AG08395 (cell line): ENCODE measurements at places on chromosomes 12 and 14.

GRCh38 chr14:89237921-89238529 lies 179.0 kb downstream of the FOXN3 start:
- peak; percentile 31 for DNase-seq

DNA sequence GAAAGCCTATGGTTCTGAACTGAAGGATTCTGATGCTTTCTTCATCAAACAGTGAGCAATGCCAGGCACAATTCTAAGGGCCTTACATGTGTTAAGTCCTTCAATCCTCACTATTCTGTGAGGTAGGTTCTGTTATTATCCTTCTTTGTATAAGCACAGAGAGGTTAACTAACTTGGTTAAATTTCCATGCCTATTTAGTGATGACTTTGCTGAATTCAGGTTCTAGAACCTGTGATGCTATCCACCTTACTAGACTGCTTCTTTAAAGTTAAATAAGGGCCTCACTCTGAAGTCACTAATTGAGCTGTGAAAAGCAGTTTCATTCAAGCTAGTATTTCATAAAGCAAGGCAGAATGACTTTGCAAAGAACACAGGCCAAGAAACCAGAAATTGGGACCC lies 138.9 kb upstream of the PARP11 start:
- DNase-seq = no peak

GRCh38 chr14:72291908-72292688 lies 359.9 kb downstream of the RGS6 start:
- peak; percentile 7 for DNase-seq

DNA sequence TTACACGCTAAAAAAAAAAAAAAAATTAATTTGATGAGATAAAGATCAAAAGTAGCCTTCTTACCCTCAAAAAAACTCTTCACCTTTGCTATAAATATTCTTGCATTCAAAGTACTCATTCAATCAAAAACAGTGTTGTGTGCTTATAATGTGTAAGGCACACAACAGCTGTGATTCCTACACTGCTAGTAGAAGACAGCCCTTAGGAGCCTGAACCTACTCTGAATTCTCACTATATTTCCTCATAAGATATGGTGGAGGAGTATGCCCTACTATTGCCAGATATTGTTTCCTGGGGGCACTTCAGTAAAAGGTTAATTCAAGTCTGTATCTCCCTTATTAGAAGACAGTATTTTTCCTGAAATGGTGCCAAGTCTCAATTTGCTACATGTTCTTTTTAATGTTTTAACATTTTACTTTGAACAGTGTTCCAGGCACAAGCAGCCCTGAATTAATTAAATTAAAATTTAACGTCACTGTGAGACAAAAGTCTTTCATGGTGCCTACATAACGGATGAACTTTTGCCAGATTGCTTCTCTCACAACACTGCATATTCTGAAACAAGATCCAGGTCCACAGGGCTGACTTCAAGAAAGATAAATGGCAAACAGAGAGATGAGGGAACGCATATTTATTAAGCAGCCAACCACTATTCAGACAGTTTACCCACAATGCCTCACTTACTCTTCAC lies 19.3 kb downstream of the PPP2R5E start:
- no peak for DNase-seq

DNA sequence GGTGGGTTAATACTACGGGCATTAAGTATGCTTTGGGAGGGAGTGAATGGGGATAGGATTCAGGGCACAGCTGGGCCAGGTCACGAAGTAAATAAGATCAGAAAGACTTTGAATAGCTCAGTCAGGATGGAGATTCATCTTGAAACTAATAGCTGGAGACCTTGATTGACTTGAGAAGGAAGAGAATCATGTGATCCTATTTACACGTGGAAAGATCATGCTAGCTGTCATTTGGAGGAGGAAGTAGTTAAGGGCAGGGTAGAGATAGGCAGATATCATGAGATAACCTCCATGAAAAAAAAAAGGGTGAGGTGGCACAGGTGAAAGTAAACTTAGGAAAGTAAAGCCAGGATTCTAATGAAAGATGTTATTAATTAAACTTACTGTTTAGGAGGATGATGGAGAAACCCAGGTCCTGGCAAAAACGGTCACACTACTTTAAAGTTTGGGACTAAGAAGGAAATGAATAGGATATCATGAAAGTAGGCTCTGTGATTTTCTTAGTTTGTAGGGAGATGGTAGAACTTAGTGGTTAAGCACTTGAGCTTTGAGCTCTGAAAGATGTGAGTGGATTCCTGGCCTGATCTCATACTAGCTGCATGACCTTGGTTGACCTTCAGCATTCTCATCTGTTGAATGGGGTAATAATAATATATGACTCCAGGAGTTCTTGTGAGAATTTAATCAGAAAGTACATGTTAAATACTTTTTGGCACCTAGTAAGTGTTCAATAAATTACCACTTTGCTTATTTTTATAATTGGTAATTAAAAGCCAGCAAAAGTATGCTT lies 439.0 kb downstream of the NRXN3 start:
- no peak for DNase-seq

- DNase-seq = no peak
Observed at GRCh38 chr12:28574746-28575592, 384.7 kb downstream of the CCDC91 start.

DNA sequence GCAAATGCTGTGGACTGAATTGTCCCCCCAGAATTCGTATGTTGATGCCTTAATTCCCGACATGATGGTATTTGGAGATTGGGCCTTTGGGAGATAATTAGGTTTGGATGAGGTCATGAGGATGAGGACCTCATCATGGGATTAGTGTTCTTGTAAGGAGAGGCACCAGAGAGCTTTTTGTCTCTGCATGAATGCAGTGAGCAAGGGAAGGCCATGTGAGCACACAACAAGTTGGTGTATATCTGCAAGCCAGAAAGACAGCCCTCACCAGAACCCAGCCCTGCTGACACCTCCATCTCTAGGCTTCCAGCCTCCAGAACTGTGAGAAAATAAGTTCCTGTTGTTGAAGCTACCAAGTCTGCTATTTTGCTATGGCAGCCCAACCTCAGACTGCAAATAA lies 51.9 kb upstream of the SMCO2 start:
- no peak for DNase-seq

DNA sequence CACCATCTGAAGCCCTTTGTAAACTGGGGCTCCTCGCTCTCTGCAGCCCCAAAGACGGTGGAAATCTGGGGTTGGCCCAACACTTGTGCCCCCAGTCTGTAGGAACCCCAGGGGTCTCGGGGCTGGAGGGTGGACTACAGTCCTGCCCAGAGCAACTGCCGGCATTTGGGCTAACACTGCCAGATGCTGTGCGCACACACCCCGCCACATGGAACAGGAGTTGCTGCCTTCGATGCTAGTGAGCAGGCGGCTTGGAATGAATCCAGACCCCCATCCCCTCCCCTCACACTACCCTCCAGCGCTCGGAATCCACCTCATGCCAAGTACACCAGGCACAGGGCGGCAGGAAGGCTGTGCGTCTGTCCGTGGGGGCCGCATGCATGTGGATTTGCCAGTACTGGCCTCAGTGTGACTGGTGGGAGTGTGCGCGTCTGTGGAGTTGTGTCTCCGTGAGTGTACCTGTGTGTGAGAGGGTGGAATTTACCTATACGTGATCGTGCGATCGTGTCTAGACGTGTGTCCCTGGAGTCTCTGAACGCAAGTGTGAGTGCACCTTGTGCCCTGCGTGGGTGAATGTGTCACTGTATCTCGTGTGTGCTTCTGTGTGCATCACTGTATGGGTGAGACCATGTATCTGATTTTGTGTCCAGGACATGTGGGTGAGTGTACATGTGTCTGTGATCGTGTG lies 5.1 kb downstream of the LHX5 start:
- DNase-seq = no peak

GRCh38 chr12:52239767-52240166 lies 6.7 kb downstream of the KRT7 start:
- DNase-seq = no peak

- DNase-seq = no peak
Observed at GRCh38 chr12:32780071-32780470, 24.4 kb upstream of the YARS2 start.

DNA sequence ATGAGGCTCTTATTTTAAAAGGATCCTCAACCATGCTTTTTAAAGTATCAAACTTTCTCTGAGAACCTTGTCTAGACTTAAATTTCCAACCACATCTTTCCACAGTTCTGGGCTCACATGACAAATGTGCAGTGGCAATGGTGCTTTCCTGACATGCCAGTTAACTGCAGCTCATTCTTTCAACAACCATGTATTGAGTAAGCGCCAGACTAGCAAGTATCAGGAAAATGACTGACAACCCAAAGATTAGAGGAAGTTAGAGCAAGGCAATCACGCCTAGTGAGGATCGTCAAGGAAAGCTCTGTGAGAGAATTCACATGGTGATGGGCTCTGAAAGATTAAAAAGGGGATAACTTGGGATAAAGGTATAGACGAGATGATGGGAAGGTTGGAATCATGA lies 35.8 kb downstream of the FLVCR2 start:
- no peak for DNase-seq

GRCh38 chr14:102775855-102776760 lies 1.1 kb upstream of the TRAF3 start:
- DNase-seq = peak; percentile 75

DNA sequence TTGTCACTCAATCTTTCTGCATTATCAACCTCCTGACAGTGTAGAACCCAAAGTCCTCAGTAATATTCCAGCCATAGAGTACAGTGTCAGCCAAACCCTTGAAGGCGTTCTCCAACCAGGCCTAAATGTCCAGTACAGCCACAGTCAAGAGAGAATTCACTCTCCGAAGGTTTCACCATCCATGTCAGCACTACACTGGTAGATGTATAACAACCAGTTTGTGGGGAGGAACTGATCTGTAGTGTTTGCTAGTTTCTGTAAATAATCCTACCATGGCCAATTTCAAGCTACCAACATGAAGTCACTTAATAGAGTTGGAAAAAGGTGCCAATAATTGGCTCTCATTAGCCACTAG lies 456 bp upstream of the MDP1 start:
- DNase-seq = no peak

DNA sequence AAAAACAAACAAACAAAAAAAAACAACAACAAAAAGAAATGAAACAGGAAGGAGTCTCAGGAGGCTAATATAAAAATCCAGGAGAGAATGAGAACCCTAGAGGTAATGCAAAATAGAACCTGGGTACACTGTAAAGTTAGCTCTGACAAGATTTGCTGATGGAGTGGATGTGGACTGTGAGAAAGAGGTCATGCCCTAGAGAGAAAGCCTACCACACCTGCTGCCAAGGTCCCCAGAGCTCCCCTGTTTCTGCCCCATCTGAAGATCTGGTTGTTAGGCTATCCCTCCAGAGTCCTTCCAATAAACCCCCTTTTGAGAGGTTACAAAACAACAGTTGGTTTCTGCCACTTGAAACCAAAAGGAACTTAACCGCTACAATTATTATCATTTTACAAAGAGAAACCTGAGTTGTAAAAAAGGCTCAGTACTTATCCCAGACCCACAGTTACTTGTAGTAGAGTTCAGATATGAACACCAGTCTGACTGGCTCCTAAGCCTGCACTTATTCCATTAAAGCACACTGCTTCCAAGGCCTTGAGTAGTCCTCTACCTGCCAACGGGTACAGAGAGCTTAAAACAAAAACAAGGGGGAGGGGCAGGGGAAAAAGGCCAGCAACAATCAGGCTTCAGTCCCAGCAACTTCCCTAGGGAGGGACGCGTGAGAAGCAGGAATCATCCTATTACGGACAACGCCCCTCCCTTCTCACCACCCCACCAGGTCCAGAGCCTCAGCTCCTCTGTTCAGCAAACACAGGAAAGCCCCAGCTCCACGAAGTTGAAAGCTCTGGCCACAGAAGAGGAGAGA lies 27.7 kb downstream of the PPP1R13B start:
- DNase-seq = peak; percentile 41

DNA sequence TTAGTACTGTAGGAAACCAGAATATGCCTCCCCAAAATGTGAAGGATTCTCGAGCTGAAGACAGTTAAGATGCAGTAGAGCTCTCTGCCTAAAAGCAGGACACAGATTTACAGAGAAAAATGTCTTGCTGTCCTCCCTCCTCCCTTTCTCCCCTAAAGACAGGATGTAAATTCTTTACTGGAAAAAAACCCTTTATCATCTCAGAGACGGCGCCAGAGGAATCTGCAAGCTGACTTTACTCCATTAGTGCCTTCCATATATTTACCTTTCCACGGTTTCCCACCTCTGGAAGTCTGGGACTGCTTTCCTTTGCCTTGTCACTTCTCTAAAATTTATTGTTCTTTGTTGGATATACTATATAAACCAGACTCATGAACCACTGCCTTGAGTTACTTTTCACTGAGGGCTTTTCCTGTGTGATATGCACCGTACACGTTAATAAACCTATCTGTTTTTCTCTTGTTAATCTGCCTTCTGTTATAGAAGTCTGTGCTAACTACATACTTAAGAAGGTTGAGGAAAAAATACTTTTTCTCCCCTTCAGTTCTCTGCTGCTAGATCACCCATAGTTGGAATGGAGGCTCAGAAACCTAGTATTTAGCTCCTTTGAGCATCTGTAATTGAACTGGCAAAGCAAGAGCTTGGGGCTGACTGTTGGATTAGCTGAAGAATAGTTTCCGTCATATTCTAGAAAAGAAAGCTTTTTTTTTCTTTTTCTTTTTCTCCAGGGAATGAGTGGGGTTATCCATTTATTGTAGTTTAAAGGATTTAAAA lies 99.9 kb downstream of the RAD51B start:
- no peak for DNase-seq

DNA sequence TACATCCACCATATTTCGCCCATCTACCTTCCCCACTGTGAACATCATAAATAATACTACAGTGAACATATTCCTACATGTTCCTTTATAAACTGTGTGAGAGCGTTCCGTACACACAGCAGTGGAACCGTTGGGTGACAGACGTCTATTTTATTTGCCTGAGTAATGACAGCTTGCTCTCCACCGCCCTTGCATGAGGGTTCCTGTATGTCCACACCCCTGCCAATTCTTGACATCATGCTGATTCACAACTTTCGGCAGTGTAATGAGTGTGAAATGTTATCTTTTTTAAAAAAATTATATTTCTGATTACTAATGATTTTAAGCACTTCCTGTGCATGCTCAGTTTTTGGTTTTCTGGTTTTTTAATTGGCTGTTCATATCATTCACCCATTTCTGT lies 4.3 kb upstream of the RAD52 start:
- peak; percentile 9 for DNase-seq

DNA sequence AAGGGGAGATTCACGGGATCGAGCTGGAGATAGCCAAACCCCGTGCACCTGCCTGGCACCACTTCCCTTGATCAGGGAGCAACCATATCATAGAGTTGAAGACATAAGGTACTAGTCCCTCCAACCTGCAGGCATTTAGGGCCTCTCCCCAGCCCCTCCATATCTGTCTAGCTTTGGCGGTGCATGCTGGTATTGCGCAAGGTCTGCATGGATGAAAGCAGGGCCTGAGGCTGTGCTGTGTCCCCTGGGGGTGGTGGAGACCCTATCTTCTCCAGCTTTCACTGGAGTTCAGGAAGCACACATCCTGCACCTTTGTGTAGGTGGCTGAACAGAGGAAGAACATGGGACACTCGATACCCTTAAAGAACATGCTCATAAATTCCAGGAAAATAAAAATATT lies 46.9 kb downstream of the KCTD10 start:
- DNase-seq = no peak

- DNase-seq = no peak
Observed at GRCh38 chr12:24083838-24084237, 134.4 kb upstream of the SOX5 start.

GRCh38 chr14:32913725-32914124 lies 25.0 kb upstream of the NPAS3 start:
- no peak for DNase-seq
